ENCODE measurements at places on chromosomes 11 and 22. TPM values are rescaled to one million over a fixed set of nuclear protein-coding genes. Genes with fewer than 3 reads are reported as not detected.

FOLR2 gene
- total RNA-seq = not detected

CNTF gene
- 3.2 TPM for total RNA-seq

SYT13 gene
- total RNA-seq = 0.09 TPM

GLB1L2 gene
- total RNA-seq = 16.8 TPM

ANGPTL5 gene
- not detected for total RNA-seq

NPAS4 gene
- total RNA-seq = not detected

MYO7A gene
- total RNA-seq = 0.07 TPM

STX3 gene
- 37.1 TPM for total RNA-seq

PGA4 gene
- not detected for total RNA-seq

DENND5A gene
- 45.2 TPM for total RNA-seq

CFAP300 gene
- total RNA-seq = not detected

TAF6L gene
- total RNA-seq = 27.2 TPM
